Activated CD4-positive, CD25-positive, alpha-beta regulatory T cell treated with anti-CD3 and anti-CD28 coated beads, Interleukin-2, amount 50 U/mL, for 16 hours (primary cell): ENCODE measurements at places on chromosomes 13 and 19.

DNA sequence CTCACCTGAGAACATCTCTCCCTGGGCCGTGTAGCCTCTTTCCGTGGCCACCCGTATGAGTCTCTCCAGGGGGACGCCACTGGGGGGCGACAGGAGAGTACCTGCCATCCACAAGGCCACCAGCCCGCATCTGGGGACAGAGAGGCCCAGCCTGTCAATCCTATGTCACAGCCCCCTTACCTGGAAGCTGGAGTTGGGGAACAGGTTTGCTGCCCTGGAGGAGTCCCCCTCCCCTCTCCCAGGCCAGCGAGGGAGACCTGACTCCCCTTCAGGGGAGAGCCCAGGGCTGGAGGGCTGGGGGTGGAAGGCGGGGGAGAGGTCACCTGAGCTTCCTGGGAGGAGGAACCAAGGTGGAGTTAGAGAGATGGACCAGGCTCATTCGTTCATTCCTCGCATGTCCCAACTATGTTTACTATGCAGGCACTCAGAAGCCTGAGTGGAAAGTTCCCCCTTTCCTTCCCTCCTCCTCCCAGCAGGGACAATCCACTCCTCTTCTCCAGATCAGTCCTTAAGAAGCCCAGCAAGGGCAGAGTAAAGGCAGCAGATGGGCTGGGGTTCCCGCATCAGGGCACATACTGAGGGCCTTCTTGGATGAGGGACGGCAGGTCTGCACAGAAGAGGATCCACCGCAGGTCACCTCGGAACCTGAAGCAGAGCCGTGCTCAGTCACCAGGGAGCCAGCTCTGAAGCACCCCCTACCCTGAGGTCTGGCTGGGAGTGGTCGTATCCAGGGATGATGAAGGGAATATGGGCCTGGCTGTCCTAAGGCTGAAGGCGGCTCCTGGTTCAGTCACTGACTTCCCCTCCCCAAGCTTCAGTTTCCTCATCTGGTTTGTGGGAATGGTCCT is 5.5 kb downstream of the ACTMAP start:
- DNase-seq, result no peak

- DNase-seq, result peak; percentile 25
These were observed 4.2 kb downstream of the LIPE start for GRCh38 chr19:42422901-42423461.

DNA sequence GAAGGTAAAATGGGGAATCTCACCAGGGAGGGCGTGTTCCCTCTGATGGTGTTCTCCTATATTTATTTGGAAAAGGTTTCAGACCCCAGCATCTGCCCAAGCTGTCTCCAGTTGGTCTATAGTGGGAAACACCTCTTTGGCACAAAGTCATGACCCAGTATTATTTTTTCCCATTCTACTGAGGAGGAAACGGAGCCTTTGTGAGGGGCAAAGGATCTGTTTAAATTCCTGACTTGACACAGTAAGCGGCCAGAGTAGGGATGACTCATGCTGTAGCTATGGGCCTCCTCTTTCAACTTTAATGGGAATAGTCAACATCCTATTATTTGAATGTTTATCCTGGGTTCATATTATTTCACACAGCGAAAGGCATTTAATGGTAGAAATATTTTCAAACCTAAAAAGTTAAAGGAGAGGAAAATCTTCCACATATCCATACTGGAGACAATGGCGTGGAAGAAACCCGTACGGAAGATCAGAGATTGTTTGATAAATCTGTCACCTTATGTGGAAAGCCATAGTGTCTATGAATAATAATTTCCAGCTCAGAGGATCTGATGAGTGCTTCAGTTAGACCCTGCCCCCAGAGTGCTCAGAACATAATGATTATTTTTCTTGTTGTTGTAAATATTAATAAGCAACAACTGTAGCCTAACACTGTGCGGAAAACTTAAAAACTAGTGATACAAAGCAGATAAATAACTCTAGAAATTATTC is 126.0 kb downstream of the FOXO1 start:
- no peak for DNase-seq

- no peak for DNase-seq
These were observed 37.2 kb downstream of the SLITRK1 start for GRCh38 chr13:83845106-83845505.

DNA sequence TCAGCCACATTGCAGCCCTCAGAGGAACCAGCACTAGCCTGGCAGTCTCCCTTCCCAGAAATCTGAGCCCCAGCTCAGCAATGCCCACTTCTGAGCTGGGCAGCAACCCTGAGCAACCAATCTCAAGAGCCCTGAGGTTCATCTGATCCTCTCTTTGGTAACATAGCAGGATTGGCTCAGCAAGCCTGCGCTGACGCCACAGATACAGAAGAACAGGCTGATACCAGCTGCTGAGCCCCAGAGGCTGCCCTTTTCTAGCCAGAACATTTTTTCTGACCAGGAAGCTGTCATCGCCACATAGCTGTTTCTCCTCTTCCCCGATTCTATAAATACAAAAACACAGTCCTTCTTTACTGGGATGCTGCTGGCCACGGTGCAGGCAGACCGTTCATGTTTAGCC is 59.8 kb downstream of the TRPM4 start:
- DNase-seq, result no peak

DNA sequence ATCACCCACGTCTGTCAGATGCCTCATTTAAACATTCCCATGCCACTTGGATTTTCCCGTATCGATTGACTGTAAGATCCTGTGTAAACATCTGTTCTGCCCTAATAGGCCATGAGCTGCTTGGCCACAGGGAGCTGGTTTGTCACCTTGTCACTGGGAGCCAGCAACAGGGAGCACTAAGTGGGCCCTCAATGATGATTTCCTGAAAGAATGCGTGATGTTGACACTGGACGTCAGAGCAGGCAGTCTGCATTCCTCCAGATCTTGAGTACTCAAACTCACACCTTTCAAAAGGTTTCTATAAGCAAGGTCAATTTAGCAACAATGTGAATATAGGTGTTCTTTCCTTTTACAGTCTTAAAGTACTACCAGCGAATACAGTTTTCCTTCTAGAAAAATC is 78.8 kb downstream of the TUBGCP3 start:
- DNase-seq, result no peak

DNA sequence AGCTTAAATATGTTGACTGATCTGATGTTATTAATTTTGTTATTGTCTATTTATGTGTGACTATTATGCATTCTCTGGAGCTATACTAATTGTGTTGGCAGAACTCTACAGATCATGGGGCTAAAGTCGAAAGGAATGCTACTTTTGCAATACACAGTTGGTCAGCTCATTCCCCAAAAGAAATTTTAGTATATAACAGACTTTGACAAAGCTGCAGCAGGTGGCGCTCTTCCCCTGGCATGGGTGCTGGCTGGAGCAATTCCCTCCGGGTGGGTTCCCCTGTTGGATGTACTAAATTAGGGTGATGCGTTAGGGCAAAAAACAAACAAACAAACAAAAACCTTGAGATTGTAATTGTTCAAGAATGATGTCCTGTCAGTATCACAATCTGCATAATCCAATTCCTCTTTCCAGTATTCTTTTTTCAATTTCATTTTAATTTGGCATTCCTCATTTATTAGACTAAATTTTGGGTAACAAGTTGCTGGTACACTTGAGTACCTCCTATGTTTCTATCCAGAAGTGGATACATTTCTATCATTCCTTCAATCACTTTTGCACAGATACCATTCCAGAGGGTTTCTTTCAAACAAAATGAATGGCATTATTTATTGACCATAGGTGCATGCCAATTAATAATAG is 322.8 kb upstream of the EDNRB start:
- no peak for DNase-seq

GRCh38 chr13:100842136-100842535 is 167.5 kb upstream of the TMTC4 start:
- no peak for DNase-seq

DNA sequence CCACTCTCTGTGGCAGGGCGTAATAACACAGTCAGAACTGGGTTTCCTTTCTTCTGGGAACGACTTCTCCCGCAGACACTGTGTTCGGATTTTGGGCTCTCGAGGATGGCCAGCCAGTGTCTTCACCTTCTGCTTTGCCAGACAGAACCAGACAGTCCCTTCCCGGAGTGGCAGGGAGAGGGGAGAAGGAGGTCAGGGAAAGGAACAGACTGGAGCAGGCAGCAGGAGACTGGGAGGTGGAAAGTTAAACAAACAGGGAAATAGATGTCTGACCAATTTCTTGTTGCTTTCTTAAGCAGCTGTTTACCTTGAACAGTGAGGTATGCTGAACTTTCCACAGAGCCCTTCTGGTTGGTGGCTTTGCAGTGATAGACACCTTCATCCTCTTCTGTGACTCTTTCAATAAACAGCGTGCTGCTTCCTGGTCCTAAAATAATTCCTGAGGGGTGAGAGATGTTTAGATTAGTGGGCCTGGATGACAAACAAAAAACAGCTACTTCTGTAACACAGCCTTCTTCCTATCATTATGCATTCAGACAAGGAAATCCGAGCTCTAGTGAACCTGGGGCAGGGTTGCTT is 137.6 kb downstream of the FLT1 start:
- no peak for DNase-seq

GRCh38 chr13:24148414-24149235 is 11.9 kb upstream of the SPATA13 start:
- no peak for DNase-seq

GRCh38 chr13:71880753-71881541 is 13.9 kb upstream of the DACH1 start:
- DNase-seq, result no peak

GRCh38 chr19:35776102-35776788 is 881 bp downstream of the ARHGAP33 start:
- DNase-seq, result no peak

- DNase-seq, result no peak
These were observed 26.2 kb upstream of the SLITRK6 start for GRCh38 chr13:85825454-85825853.

GRCh38 chr13:77536358-77536757 is 852 bp downstream of the SCEL start:
- no peak for DNase-seq

- DNase-seq, result no peak
These were observed 169.6 kb upstream of the SOX1 start for GRCh38 chr13:111897178-111897845.

GRCh38 chr13:23671377-23671776 is 101.2 kb downstream of the TNFRSF19 start:
- DNase-seq, result no peak

- DNase-seq, result peak; percentile 40
These were observed 622 bp upstream of the FXYD5 start for GRCh38 chr19:35153701-35154524.

DNA sequence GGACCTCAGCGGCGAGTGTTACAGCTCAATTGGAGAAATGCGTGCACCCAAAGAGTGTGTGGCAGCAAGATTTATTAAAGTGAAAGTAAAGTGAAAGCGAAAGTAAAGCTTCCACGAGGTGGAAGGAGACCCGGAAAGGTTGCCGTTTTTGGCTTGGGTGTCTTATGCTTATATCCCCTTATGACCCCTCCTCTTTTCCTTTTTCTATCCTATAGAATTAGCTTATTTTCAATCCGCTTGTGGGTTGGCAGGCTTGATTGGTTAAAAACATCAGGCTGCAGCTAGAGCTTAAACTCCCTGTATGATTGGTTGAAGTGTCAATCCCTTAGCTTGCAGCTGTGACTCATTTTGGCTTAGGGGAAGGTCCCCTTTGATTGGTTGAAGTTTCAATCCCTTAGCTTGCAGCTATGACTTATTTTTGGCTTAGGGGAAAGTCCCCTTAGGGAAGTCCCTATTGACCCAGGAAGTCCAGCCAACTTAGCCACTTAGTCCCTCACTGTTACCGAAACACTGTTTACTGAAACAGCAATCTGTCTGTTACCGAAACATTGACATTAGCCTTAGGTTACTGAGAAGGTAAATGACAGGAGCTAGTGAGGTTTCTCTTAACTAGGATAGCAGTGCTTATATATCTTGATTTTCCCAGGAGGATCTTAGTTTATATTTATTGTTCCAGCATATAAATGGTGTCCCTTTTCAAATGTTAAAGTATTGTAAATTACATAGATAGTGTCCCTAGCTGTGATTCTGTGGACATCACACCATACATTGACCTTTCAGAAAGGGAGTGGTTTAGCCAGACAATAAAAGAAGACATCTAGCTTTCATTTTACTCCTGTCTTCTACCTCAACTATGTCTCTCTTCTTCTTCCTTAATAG is 575.8 kb downstream of the DACH1 start:
- no peak for DNase-seq

GRCh38 chr19:57103573-57104277 is 16.1 kb upstream of the USP29 start:
- DNase-seq, result peak; percentile 14

- no peak for DNase-seq
These were observed 101.0 kb downstream of the STARD13 start for GRCh38 chr13:33184530-33184929.

GRCh38 chr19:33772102-33772857 is 24.4 kb upstream of the KCTD15 start:
- DNase-seq, result no peak

- no peak for DNase-seq
These were observed 6.7 kb downstream of the SIGLEC14 start for GRCh38 chr19:51639916-51640315.

DNA sequence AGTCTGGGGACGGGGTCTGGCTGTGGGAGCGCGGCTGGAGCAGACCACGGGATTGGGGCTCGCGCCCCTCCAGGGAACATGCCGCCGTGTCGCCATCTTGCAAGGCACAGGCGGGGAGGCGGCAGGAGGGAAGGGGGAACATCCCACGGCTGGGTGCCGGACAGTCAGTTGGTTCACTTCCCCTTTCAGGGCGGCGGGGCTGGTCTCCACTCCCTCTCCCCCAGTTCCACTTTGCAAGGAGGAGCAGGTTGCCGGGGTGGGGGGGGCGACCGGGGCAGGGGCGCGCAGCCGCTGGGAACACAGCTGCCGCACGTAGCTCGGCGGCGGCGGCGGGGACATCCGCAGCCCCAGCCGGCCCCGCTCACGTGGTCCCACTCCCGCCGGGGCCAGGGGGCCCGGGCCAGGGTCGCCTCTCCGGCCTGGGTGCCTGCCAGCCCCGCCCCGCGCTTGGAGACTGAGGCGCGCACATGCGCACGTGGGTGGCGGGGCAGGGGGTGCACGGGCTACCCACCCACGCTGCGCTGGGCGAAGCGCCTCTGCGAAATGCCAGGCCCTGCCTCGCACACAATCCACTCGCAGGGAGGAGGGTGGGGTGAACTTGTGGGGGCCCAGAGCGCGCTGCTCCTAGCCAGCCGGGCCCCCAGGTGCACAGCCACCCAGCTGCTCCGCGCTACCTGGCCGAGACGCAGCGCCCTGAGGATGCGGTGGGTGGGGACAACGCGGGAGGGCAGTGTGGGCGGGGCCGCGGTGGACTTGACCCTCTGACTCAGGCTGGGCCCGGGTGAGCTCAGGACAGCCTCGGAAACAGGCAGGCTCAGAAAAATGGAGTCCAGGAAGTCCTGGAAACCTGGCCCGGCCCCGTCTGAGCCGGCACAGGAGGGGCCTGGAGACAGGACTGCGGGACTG is 6.4 kb downstream of the KLF16 start:
- DNase-seq, result no peak

DNA sequence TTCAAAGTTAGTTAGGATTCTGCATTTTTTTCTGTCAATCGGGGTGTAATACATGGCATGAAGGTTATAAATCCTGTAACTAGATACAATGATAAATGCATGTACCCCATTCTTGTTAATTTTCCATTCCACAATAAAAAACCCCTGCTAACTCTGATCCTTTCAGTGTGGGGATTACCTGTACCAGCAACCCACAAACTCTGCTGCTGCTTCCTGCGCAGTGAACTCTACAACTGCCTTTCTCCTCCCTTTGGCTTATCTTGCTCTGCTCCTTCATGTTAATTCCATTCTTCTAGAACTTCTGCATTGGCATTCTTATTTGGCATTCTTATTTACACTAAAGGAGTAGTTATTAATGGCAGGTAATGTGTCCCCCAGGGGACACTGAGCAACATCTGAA is 273.1 kb downstream of the KLF12 start:
- no peak for DNase-seq
